Naive thymus-derived CD4-positive, alpha-beta T cell (primary cell): ENCODE measurements at places on chromosomes 4 and X. TPM values are rescaled to one million over a fixed set of nuclear protein-coding genes. Genes with fewer than 3 reads are reported as not detected.

DNA sequence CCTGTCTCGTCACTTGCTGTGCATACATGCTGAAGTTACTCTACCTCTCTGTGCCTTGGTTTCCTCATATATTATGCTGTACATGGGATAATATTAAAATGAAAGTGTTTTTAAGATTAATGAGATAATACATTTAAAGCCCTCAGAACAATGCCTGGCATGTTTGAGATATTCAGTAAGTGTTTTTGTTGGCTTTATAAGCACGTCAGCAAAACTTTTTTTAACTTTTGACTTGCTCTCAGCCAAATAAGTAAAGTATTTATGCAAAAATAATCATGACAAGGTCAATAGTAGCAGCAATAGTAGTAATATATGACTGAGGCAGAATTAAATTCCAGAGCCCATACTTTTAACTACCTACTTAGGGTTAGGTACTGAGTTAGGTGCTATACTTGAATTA, 29.2 kb downstream of the LIMCH1 start:
- DNase-seq: no peak

DNA sequence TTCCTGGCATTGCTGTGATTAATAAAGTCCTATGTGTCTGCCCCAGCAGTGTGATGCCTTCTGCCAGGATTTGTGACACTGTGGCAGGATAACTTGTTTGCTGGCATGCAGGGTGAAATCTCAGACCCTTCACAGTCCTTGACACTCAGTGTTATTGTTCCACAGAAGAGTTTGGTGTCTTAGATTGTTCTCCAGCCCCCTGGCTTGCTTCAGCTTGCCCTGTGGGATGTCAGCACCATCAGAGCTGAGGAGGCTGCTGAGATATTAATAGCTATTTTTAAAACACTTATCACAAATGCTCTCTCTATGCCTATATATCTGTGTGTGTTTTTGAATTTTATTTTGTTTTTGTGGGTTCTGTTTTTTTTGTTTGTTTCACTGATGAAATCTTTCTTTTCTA, 136.9 kb downstream of the TSPAN5 start:
- DNase-seq: no peak

The NR0B1 gene
- not detected for polyA plus RNA-seq

GRCh38 chr4:37584071-37584470, 102.1 kb downstream of the RELL1 start:
- no peak for DNase-seq

DNA sequence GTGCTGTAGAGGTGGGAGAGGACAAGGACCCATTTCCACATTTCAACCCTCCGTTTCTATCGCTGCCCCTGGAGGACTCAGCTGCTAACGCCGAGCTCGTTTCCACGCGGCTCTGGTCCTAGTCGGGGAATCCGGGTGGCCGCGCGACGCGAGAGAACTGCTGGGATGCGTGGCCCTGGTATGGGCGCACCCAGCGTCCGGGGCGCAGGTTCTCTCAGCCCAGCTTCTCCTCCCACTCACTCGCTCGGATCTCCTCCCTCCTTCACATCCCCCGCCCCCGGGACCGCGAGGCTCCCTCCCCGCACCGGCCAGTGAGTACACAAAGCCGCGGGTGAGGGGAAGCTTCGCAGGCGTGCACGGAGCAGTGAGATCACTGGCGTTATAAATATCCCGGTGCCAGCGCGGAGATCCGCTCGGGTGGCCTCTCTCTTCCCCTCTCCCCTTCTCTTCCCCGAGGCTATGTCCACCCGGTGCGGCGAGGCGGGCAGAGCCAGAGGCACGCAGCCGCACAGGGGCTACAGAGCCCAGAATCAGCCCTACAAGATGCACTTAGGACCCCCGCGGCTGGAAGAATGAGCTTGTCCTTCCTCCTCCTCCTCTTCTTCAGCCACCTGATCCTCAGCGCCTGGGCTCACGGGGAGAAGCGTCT, at the start of gene FGF5:
TSS of gene FGF5 (plus strand) at position 412 of the 649 bp plus-strand sequence. CDS start at position 573, 161 bp downstream.
- no peak for DNase-seq

DNA sequence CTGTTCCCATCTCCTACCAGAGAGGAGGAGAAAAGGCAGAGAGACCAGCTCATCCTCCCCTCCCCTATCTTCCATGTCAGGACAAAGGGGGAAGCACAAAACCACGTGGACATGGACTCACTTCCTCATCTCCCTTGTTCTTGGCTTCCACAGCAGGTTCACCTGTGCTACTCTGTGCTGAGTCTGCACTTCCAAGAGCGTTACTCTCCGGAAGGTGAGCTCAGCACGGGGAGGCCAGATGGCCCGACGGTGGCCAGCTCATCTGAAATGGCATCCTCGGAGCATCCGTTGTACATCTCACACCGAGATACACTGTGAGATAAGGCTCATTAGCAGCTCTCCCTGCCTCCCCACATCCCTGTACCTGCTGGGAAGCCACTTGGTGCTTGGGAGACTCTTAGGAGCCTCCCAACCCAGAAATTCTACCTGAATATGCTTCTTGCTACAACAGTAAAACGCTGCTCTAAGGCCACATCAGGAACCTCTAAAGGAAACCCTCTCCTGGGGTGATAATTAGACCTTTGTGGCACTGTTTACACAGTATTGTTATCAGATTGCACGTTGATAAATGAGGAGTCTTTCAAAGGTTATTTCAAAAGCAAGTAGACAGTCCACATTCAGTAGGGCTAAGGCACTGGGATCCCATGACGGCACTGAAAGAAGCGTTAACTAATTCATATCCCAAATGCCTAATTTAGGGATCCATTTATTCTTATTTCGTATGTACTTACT, 19.4 kb downstream of the LGI2 start:
- DNase-seq: no peak

The SPANXA1 gene
- polyA plus RNA-seq: not detected

The MFAP3L gene
- polyA plus RNA-seq: 0.23 TPM

The XAGE2 gene
- polyA plus RNA-seq: not detected

GRCh38 chr4:181202240-181202639, 1041.0 kb upstream of the TENM3 start:
- DNase-seq: no peak

- no peak for DNase-seq
Observed at GRCh38 chrX:17833954-17834353, 27.1 kb downstream of the RAI2 start.

GRCh38 chr4:156738766-156739165, 232.8 kb downstream of the PDGFC start:
- no peak for DNase-seq

The HDX gene
- polyA plus RNA-seq: 0.87 TPM

GRCh38 chr4:83866834-83867621, 331.1 kb downstream of the GPAT3 start:
- no peak for DNase-seq

The LANCL3 gene
- polyA plus RNA-seq: not detected

DNA sequence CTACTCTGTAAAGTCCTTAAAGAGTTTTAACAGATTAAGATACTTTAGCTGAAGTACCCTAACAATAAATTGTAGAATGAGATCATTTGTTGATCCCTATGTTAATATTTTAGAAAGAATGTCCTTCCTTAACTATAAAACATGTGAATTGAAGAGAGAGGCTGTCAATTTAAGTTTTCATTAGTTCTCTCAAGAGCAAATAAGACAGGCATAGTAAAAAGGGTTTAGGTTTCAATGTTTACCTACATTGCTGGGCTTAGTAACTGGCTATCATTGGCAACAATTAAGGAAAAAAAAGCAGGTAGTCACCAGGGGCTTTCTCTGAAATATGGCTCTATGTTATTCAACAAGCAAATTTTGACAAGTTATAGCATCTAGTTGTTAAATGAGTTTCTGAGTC, 91.5 kb downstream of the ATRX start:
- no peak for DNase-seq

DNA sequence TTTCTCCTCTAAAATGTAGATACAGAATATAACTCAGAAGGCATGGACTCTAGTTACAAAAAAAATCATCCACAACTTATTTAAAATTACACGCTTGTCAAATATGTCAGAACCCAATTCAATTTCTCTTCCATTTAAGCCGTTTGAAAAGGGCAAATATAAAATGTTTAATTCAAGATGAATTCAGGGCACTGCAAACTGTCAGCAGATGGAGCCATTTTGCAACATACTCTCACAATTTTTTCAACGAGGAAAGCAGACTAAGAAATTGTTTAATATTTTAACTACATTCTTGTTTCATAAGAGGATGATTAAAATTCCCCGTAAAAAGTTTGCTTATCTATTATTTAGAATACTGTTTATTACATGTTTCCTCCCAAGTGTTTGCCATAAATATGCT, 321.3 kb upstream of the CPXCR1 start:
- DNase-seq: no peak

The SH3D19 gene
- polyA plus RNA-seq: 1.8 TPM

- no peak for DNase-seq
Observed at GRCh38 chr4:181949704-181950312, 293.4 kb upstream of the TENM3 start.

The KCNE5 gene
- polyA plus RNA-seq: not detected

GRCh38 chr4:18109676-18110075, 88.1 kb upstream of the LCORL start:
- DNase-seq: no peak

The MAOA gene
- not detected for polyA plus RNA-seq

The UGT2B15 gene
- not detected for polyA plus RNA-seq

The CYP2U1 gene
- 6.2 TPM for polyA plus RNA-seq

DNA sequence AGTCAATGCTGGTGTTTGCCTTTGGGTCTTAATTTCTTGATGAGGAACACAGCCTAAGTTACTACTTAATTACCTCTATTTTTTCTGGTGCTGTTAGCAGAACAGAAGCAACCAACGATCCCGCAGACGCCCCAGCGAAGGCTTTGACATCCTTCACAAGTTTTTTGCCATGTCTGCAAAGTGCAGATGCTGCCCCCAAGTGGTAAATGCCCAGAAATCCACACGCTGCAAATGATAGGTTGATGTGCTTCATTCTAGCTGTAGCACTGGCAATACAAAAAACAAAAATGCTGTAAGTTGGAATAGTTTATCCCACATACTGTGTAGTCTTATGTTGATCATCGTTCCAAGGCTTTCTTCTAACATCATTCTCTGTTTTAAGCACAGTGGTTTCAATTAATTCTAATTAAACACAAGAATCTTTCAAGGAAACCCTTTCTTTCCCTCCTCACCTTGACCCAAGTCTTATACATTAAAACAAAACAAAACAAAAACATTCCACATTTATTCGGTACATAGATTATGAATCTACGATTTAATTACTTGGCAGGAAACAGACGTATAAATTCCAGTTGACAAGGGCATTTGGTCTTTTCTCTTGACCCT, 1.2 kb downstream of the PNPLA4 start:
- DNase-seq: peak; percentile 40

The SASH3 gene
- 209 TPM for polyA plus RNA-seq

GRCh38 chrX:51296138-51296537, 36.5 kb upstream of the NUDT10 start:
- DNase-seq: no peak

The PCSK1N gene
- 7.9 TPM for polyA plus RNA-seq

The NFKB1 gene
- 18.2 TPM for polyA plus RNA-seq

GRCh38 chr4:54802336-54802735, 144.6 kb downstream of the KIT start:
- no peak for DNase-seq

DNA sequence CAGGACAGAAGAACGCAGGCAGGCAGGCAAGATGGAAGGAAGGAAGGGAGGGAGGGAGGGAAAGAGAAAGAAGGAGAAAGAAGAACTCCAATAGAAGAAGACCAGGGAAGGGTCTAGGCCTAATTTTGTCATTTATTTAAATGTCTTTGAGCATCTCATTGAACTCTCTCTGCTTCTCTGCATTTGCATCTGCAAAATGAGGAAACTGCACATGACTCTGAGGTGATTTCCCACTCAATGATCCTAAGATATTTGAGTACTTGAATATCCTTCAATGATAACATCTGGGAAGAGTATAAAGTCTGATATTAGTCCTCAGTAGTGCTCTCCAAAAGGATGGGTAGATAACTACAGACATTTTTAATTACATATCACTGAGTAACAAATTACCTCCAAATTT, 33.1 kb upstream of the RBPJ start:
- no peak for DNase-seq

- DNase-seq: no peak
Observed at GRCh38 chr4:152424977-152425376, 110.9 kb downstream of the FBXW7 start.

DNA sequence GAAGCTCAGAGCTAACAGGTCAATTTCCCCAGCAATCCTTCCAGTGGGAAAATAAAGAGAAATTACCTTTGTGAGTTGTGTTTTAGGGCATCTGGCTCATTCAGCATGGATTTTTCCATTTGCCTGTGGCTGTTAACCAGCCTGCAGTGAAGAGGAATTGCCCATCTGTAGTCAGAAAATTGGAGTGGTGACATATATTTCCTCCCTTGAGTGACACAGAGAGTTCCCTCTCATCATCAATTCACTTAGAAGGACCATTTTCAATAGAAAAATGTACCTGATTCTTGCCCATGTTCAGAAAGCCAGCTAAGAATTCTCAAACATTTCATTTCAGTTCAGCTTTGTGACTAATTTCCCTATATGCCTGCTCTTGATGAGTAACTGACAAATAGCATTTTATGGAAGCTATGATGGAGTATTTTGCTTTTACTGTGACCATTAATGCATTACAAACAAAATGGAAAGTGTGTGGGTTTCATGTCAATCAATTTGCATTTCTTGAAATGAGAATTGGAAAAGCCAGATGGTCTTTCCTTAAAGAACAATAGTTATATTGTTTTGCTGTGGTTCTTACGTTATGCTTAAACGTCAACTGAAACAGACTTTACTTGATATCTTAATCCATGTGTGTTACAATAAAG, 155.8 kb downstream of the NWD2 start:
- DNase-seq: no peak

The CHIC1 gene
- polyA plus RNA-seq: 1.6 TPM

DNA sequence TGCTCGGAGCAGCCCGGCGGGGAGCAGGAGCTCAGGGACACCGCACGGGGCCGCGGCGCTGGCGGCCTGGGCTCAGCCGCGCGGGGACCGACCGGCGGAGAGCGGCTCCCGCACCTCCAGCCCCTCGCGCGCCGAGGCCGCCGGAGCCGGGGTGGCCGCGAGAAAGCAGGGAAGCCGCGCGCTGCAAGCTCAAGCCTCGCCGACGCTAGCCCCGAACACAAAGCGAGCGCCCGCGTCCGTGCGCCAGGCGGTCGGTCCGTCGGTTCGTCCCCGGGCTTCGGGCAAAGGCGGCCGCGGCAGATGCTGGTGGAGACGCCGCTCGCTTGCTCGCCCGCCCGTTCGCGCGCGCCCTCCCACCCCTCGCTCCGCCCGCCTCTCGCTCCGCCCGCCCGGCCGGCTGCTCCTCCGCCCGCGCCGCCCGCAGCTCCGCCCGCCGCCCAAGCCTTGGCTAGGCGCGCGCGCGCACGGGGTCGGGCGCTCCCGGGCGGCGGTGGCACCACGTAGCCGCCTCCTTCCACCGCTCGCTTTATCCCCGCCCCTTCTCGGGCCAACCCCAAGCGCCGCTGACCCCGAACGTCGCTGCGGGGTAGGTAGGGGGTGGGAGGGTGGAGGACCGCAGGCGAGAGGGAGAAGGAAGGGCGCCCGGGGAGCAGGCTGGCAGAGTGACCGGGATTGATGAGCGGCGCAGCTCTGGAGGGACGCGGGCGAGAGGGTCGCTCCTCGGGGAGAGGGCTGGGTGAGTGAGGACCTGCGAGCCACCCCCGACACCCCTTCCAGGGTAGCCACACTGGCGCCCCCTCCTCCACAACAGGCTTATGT, at the start of gene TSPAN5:
TSS of gene TSPAN5 (minus strand) at position 325 of the 819 bp plus-strand sequence.
- peak; percentile 75 for DNase-seq

The ADAM29 gene
- not detected for polyA plus RNA-seq

GRCh38 chr4:100414016-100414790, 103.6 kb downstream of the EMCN start:
- DNase-seq: no peak
